CD4-positive, alpha-beta T cell treated with Interleukin-12 subunit alpha and Interleukin-12 subunit beta, for 1 hour (primary cell): ENCODE measurements at places on chromosomes 4 and X.

- no peak for DNase-seq
Measured at GRCh38 chr4:76540486-76540885, 105.5 kb downstream of the SHROOM3 start.

- DNase-seq: no peak
Measured at GRCh38 chr4:6271701-6272465, 2.2 kb downstream of the WFS1 start.

DNA sequence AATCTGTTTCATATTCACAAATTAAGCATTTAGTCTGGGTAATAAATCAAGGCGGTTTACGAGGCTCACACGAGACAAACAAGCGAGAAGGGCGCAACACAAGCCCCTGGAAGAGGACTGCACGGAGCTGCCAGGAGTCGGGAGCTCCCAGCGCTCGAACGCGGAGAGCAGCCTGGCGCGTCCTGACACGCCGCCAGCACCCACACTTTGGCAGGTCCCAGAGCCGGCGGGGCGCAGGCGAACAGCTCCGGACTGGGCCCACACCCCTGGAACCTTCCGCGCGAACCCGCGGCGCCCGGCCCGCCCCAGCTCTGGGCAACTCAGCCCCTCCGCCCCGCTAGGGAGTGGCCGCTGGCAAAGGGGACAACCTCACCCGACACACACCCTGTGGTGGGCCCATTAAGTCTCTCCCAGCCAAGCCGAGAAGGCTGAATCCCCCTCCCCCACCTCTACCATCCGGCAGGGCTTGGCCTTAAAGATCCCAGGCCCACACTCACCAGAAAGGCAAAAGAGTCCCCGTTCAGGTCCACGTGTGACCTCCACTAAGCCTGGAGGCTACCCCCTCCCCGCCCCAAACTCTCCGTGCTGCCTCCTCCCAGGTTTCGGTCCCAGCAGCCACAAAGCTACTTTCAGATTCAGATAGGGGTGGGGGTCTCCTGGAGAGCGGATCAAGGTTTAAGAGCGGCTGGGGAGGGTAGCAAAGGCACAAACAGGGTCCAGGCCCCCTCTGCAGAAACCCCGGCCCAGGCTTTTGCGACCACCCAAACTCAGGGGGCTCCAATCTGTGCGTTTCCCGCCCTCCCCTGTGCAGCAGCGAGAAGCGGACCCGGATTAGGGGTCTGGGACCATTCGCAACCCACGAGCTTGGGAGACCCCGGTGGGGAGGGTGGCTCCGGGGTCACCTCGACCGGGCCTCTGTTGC lies 47.5 kb upstream of the BCOR start:
- DNase-seq: no peak

DNA sequence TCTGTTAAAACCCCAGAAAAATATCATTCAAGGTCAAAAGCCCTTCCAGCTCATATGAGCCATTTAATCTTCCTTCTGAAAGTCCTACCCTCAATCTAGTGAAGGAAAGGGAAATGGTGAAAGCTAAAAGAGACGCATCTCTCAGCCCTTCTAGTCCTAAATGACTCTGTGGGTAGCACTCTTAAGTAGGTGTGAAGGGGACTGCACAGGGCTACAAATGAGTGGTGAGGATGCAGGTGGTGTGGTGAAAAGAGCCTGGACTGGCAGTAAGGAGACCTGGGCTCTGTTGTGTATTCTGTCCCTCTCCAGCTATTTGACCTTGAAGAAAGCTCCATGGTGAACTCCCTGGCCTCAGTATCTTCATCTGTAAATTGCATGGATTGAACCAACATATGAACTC lies 671.8 kb upstream of the DIPK2B start:
- no peak for DNase-seq

DNA sequence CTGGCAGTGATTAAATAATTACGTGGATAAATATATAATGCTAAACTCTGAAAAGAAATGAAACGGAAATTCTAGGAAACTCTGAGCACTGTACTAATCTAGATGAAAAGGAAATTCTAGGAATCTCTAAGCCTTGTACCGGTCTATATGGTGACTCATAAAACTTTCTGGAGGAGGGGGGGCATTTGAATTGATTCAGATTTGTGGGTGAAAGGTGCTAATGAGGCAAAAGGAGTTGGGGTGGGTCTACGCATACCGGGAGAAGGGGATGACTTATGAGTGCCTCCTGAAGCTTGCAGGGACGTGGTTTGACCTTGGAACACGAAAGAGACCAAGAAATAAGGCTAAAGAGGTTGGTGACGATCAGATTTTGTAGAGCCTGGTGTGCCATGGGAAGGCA lies 151.7 kb upstream of the CASK start:
- DNase-seq: no peak

DNA sequence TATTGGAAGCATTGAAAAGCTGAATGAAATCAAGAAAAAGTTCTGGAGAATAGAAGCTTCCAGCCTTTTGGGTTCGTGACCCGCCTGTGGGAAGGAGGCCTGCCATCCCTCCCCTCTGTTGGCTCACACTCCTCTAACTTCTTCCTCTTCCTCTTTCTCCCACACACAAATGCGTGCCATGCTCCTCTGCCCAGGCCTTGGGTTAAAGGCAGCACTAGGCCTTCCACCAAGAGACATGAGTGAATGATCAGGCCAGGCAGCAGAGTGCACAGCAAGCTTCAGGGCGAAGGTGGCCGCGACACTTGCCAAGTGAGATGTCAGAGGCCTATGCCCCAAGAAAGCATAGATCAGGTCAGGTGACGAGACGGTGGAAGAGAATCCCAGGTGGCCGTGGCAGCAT lies 38.4 kb downstream of the FAM193A start:
- DNase-seq: no peak

- no peak for DNase-seq
Measured at GRCh38 chr4:86054286-86055032, 305.4 kb downstream of the MAPK10 start.
